Left lobe of liver (tissue), 2 donors: ENCODE measurements at places on chromosomes 3 and 15. TPM values are rescaled to one million over a fixed set of nuclear protein-coding genes. Genes with fewer than 3 reads are reported as not detected.

DNA sequence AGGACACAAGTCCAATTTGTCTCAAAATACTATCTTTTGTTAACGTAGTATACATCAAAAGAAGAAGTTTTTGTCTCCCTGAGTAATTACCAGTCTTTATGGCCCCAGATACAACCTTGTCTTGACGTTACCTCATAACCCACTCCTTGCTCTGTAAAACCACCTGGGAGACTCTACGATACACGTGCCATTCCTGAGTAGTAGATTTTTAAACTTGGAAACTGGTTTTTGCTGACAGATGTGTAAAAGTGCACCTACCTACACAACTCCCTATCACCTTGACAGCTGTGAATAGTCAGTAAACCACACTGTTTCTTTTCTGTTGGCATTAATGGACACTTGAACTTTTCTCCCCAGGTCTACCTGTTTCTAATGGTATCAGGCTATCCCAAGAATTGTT is 51.7 kb upstream of the RARB start:
- no peak for DNase-seq

- DNase-seq: no peak
Observed at GRCh38 chr3:189349772-189350171, 178.0 kb downstream of the TPRG1 start.

Gene ARIH1
- 65.9 TPM for total RNA-seq

DNA sequence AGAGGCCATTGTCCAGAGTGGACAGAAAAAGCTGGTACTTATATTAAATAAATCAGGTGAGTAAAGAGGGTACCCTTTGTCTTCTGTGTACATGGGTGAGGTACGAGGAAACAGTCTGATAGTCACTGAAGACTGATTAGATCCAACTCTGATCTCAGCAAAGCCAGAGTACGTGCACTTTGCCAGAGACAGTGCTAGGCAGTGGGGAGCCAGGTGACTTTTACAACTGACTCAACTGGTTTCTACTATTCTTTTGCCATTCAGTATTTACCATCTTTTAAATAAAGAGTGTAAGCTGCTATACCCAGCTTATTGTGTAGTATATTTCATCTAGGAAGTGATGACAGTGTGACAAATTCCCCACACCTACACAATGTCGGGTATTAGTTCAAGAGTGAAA is 3.3 kb downstream of the GNL3 start:
- DNase-seq: no peak

Gene DNAJA4
- total RNA-seq: 0.86 TPM

DNA sequence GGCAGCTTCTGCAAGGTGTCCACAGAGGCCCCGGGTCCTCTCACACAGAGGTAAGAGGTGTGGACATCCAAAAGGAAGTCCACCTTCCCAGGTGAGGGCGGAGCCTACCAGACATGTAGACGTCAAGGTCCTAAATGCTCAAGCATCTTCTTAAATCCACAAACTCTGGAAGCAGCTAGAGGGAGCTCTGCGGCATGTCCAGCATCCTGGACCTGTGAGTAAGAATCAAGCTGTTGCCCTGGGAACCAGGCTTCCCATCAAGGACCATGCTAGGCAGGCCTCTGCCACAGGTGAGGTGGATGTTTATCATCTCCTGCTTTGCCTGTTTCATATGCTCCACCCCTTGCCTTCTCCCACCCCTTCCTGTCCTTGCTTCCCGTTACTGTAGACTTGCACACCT is 368.2 kb downstream of the GABRG3 start:
- DNase-seq: no peak

Gene GP9
- 0.20 TPM for total RNA-seq

DNA sequence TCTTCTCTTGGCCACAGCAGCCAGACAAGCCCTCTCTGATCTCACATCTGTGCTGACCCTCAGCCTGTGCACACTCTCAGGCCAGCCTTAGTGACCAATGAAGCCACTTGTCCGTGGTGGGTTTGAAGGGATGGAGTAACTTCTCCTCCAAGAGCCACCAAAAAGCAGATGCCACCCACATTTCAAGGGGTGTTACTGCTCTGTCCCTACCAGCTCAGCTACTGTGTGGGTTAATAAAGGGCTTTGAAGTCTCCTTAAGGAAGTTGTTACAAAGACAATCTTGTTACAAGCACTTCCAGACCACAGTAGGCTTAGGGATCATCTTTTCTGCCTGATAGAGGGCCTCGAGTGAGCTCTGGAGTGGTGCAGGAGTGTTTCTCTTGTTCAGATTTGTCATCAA is 3.3 kb upstream of the CA12 start:
- DNase-seq: no peak

DNA sequence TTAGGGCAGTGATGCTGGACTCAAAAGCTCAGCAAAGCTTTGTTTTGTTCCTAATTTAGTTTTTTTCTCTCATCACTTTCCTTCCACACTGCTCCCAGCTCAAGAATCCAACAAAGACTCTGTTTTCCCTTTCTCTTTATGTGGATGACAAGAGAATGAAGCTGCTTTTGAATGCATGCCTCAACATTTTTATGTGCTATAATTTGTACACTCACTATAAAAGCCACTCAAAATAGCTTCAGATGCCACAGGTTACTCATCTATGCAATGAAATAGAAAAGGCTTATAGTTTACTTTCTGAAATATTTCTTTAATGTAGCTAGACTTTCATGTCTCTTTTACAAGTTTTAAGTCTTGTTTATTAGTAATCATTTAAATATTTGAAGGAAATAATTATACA is 714.9 kb downstream of the OTOL1 start:
- no peak for DNase-seq

GRCh38 chr3:71917545-71917944 is 132.6 kb upstream of the PROK2 start:
- no peak for DNase-seq

GRCh38 chr3:38354588-38355330 is 8.2 kb downstream of the XYLB start:
- no peak for DNase-seq

DNA sequence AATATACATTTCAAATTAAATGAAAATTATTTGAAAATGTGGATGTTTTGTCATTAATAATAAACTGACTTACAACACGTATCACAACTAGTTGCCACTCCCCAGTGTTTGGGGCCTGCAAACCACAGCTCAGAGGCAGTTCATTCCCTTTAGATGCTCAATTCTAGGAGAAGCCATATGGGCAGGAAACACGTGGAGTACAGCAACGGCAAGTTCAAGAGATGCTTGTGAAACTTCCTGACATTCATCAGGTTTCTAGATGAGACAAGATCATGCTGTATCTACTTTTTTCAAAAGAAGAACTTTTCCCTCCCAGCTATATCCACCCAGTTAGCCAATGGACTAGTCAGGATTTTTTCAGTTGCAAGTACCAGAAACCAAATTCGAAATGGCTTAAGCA is 17.6 kb upstream of the PLA2G4D start:
- DNase-seq: no peak

Gene LYZL4
- total RNA-seq: not detected

GRCh38 chr15:99702895-99703602 is 30.2 kb downstream of the LYSMD4 start:
- DNase-seq: no peak

DNA sequence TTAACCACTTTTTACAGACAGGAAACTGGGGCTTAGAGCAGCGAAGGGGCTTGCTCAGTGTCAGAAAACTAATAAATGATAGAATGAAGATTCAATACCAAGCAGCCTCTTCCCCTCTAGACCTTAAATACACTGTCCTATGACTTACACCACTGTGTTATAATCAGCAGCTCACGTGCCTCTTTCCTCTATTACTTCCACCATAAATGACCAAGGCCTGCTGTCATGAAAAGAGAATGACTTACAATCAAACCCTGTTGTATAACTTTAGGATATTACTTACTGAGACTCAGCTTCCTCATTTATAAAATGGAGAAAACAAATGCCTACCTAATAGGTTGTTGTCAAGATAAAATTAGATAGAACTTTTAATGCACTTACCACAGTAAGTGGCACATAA is 11.6 kb downstream of the FMN1 start:
- DNase-seq: no peak

Gene CSTA
- 8.8 TPM for total RNA-seq

- no peak for DNase-seq
Observed at GRCh38 chr15:85826756-85827515, 32.2 kb upstream of the KLHL25 start.

Gene CCDC12
- 19.3 TPM for total RNA-seq

DNA sequence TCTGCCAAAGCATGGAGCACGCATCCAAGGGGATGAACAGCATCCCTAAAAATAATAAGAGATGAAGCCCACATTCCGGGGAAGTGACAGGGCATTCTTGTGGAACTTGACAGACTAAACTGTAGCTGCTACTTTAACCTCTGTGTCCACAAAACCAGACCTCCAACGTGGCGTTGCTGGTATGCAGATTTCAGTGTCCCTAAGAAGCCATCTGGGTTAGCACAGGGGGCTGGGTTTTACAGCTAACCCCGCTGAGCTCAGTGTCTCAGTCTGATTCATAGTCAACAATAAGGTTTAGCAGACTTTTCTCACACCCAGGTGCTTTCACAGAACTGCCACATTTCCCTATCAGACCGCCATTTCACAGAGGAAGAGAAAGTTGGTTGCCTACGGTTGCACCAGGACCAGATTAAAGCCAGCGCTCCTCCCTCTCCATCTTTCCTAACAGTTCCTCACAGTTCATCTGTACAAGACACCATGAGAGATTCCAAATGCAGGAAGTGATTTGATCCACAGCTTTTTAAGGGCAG is 61.6 kb upstream of the CTDSPL start:
- DNase-seq: peak; percentile 7

- DNase-seq: peak; percentile 57
Observed at GRCh38 chr15:76991741-76992645, 2.9 kb upstream of the PSTPIP1 start.

DNA sequence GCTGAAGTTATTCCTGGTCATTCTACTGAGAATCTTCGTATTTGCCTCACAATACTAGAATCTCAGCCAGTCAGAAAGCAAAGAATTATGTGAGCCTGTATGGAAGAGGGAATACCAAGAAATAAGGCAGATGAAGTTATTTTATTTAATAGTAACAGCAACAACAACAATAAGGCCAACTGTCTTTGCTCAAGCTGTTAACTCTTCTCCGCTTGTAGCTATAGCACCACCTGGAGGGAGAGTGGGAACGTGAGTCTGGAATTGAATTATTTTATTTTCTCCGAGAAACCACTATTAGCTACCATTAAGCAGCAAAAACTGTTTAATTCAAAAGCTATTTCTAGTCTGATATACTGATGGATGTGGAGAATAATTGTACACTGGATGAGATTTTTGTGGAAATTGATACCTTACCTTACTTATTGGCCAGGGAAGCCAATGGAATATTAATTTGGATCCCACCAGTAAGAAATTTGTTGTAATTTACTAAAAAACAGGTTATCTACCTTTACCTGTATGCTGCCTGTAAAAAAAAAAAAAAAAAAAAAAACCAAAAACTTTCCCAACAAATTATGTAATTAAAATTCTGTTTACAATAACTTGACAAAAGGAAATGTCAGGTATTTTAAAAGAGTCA is 50.1 kb downstream of the CALML4 start:
- DNase-seq: no peak

- no peak for DNase-seq
Observed at GRCh38 chr3:105906345-105906744, 37.5 kb upstream of the CBLB start.

DNA sequence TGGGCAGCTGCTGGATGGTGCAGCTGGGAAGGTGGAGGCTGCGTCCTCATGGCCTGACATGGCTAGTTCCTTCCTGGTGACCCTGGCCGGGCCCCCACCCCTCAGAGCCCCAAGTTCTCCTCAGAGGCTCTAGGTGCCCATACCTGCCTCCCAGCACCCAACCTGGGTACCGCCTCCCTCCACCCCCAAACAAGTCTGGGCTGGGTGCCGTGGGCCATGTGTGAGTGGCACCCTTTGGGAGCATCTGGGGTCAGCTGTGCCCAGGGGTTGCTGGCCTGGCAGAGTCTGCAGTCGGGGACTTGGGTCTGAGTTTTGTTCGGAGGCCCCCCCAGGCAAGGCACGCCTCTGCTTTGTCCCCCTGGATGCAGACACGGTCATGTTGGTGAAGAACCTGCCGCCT is 10.5 kb downstream of the PLXNA1 start:
- DNase-seq: no peak

Gene ASTE1
- 4.5 TPM for total RNA-seq

Gene TMIE
- total RNA-seq: 0.33 TPM

DNA sequence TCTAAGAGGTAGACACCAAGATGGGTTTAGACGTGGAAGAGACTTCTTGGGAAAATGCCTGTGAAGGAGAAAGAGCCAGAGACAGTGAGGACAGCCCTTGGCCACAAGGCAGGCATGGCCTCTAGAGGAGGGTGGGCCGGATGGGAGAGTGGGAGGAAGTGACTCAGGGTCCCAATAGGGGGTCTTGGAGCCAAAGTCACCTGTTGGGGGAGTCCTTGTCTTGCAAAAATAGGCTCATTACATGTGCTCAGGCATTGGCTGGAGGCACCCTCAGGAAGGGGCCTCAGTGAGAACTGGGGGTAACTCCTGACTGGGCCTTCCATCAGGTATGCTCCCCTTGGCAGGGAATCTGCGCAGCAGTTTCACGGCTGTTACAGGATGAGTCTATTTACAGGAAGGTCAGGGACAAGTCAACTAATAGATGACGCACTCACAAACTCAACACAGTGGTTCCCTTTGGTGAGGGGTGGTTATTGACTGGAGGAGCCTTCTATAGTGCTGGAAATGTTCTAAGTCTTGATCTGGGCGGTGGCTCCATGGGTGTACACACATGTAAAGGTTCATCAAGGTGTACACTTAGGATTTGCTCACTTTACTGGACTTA is 259.6 kb downstream of the XXYLT1 start:
- DNase-seq: no peak

DNA sequence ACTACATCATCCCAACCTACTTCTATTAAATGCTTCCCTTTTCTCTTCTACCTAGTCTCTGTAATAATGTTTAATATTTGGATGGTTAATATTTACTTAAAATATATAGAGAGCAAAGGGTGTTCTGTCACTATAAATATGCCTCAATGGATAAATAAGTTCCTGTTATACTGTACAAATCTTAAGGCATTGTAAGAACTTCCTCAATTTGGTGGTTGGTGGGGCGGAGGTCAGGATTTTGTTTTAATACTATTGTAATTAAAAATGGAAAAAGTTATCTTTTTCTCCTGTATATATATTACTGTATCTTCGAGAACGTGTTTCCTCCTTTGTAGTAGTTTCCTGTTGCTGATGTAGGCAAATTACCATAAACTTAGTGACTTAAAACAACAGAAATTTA is 41.5 kb downstream of the SPRED1 start:
- no peak for DNase-seq

- no peak for DNase-seq
Observed at GRCh38 chr15:62122249-62122648, 42.8 kb downstream of the C2CD4B start.

- DNase-seq: no peak
Observed at GRCh38 chr3:49172551-49173041, 1.2 kb downstream of the KLHDC8B start.

Gene UROC1
- total RNA-seq: 112 TPM

DNA sequence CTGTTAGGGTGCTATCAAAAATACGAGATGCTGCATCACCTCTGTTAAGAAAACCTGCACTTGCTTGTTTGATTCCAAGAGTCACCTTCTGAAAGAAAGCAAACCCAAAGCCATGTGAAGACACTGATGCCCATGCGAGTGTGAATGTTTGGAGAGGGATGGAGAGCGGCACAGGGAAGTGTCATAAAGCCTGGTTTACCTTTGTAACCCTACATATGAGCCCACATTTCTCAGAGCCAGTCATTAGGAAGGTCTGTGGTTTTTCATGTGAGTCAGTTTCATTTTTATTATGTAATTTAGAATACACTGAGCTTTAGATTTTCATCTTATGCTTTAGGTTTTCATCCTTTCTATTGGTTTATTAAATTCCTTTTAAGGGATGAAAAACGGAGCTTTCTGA is 896.8 kb downstream of the ROBO1 start:
- DNase-seq: no peak
